ENCODE measurements at places on chromosomes 7 and 10.

DNA sequence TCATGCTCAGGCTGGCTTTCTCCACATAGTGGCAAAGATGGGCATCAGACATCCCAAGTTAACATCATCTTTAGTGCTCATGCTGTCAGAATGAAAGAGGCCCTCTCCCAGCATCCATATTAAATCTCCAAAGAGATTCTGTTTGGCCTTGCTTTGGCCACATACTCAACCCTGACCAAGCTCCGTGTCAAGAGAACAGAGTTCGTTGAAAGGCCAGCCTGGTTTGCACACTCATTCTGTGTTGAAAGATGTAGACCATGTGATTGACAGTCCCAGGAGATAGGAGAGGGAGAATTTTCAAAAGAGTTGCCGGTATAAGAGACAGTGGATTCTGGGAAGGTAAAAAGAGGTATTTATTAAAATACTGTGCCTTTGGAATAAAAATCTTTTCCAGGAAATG lies 19.7 kb downstream of the MET start:
- no peak for DNase-seq

DNA sequence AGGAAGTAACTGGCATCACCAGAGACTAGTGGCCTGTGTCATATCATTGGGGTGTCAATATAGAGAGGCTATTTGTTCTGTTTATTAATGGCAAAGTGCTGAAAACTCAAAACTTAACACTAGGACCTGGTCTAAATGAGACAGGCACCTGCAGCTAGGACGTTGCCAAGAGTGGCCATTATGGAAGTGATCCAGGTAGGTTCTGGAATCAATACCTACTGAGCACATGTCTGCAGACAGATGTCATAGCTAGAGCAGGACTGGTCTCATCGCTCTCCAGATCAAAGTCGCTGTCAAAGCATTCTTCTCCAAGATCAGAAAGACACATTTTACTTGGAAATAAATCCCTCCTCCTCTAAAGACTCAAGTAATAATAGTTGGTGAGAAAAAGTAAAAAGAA lies 40.3 kb downstream of the THNSL1 start:
- no peak for DNase-seq

- no peak for DNase-seq
These were observed 199.7 kb upstream of the LRRN3 start for GRCh38 chr7:110891197-110891596.

- DNase-seq = peak; percentile 43
These were observed 570 bp upstream of the PRTFDC1 start for GRCh38 chr10:24952707-24953645.

DNA sequence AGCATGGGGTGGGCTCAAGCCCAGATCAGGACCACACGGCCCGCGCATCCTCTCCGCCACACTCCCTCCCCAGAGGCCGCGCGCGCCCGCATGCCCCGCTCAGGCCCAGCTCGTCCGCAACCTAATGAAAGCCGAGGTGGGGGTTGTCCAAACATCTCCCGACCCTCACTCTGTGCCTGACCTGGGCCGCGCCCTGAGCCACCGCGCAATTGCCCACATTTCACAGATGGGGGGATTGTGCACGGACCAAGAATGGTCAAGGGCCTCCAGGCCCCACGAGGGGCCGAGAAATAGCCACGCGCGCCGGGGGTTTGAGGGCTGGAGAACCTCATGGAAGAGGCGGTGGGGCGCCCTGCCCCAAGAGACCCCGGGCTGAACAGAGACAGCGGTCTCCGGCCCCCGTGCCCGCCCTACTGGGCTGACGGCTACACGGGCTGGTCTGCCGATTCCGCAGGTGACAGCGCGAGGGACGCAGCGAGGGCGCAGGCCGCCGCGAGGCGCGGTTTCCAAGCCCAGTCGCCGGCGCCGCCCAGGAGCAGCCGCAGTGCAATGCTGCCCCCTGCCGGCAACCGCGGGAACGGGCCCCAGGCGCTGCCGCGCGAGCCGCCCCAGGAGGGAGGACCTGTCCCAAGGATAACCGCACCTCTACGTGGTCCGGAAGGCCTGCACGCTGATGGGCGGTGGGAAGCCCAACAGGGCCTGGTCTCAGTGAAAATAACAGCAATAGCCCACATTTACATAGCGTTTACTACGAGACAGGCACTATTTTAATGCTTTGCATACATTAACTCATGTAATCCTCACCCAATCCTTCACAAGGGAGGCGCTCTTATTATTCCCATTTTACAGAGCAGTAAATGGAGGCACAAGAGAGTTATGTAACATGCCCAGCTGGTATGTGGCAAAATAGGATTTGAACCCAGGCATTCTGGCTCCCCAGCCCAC lies 10.5 kb upstream of the GRID1 start:
- peak; percentile 85 for DNase-seq

DNA sequence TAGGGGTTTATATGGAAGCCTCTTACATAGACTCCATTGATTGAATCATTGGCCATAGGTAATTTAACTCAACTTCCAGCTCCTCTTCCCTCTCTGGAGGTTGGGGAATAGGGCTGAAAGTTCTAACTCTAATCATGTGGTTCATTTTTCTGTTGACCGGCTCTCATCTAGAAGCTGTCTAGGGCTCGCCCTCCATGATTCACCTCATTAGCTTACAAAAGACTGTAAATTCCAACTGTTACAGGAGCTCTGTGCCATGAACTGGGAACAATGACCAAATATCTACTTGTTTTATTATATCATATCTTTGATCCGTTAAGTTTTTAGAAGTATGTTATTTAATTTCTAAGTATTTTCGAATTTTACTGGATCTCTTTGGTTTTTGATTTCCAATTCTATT lies 263.0 kb downstream of the TCF7L2 start:
- no peak for DNase-seq

All from activated T-cell treated with anti-CD3 and anti-CD28 coated beads, Interleukin-2, amount 50 U/mL, for 4 hours (primary cell).